Activated effector memory CD4-positive, alpha-beta T cell treated with Interleukin-2 at 50 U/mL for 16 hours (primary cell): ENCODE measurements at places on chromosomes 6 and 20.

GRCh38 chr6:144785056-144785455, 499.9 kb downstream of the UTRN start:
- DNase-seq = no peak

DNA sequence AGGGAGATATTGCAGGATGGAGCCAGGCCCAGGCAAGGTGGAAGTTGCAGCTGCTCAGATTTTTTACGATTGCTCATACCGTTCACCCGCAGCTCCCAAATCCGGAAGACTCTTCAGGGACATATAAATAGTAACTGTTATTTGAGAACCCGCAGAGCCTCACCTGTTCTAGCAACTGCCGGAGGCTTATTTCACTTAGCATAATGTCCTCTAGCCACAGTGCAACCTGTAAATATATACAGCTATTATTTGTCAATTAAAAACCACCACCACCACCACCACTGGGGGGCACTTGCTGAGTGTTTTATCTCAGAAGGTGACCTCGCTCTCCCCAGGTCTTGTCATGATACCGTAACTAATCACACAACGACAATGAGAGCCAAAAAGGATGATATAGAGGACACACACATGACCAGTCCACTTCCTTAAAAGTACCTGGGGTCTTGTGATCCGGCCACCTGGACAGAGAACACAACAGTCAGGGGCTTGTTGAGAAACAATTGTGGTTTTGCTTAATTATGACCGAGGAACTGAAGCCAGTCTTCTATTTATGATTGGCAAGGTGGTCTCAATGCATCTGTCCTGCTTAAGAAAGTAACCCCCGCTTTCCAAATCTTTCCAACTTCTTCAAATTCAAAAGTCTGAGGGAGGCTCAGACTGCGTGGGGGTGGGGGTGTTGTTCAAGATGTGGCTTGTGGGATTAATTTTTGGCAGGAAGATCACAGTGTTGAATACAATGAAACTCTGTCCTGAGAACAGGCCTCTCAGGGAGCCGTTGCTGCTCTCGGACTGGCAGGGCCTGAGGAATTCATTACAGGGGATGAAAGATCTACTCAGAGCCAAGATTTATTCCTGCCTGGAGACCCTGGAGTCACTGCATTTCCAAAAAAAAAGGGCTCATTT, 107.7 kb upstream of the PRND start:
- DNase-seq = peak; percentile 58

- DNase-seq = no peak
These were observed 132.1 kb downstream of the MRPL14 start for GRCh38 chr6:43995137-43995536.

- DNase-seq = no peak
These were observed 381.1 kb upstream of the ZFP64 start for GRCh38 chr20:52572687-52573086.

DNA sequence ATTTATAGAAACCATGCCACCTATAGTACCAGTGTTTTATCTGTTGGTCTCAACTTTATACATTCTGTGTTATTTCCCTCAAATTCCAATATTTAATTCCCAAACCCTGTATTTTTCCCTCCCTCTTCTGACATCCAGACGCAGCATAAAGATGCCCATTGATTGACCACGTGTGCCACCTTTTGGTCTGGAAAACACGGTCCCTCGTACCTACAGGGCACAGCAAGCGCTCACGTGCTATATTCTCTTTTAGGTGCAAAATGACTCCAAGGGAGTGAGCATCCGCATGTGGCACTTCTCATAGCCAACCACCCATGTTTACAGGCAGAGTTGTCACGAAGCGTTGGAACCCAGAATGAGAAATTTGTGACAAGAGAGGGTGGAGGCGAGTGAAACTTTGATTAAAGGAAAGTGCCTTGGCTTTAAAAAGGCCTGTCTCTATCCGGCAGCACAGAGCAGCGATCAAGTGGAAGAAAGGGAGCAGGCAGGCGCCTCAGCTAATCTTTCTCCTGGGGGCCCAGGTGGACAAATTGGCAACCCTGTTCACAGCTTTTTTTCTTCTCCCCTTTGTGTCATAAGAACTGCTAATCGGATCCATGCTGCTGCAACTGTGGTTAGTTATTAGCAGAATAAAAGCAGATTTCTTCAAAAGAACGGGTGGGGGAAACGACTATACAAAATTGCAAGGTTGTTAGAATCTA, 225.9 kb downstream of the TMEM242 start:
- DNase-seq = no peak

- DNase-seq = no peak
These were observed 61.0 kb downstream of the SNAI1 start for GRCh38 chr20:50043573-50044352.

DNA sequence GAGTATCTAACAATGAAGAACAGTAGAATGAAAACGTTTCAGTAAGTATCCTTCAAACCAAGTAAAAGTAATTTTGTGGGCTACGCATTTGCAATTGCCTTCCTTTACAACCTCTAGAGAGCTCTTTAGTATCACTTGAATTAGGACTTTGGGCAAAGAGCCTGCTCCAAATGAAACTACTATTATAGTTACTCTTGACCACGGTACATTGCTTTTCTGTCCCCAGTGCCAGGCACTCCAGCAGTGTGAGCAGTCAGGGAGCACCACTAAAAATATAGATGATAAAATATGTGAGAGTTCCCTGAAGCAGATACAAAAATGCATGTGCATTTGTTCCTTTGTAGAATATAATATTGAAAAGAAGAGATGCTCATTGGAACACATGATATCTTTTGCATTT, 450.1 kb upstream of the MANEA start:
- no peak for DNase-seq

DNA sequence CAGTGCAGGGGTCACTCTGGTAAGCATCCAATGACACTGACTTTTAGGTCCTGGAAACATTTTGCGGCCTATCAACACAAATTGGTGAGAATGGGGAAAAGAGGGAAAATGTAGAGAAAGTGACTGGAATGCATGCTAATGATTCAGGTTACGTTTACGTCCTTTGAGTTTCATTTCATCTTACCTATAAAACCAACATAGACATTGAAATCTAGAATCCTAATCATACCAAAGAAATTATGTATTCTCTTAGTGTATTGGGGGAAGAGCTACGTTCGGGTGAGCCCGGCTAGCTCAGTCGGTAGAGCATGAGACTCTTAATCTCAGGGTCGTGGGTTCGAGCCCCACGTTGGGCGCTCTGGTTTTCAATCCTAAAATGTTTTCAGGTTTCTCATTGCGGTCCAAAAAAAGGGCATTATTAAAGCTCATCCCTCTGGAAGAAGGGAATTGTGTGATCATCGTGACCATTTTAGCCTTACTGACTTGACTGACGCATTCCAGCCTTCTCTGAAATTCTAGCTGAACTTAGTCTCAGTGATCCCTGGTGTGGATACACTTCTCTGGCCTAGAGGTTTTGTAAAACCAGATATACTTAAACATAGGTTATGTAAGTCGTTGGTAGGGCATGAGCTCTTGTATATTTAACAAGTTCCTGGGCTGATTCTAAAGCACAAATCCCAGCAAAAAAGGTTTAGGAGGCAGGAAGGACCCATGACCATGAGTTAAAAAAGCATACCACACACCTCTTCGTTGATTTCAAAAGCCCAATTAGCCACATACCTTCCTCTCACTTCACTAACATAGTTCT, 18.3 kb downstream of the HMGN4 start:
- no peak for DNase-seq

- DNase-seq = no peak
These were observed 635.3 kb upstream of the FLRT3 start for GRCh38 chr20:14972690-14973089.

GRCh38 chr20:51098284-51098810, 75.4 kb upstream of the KCNG1 start:
- no peak for DNase-seq

DNA sequence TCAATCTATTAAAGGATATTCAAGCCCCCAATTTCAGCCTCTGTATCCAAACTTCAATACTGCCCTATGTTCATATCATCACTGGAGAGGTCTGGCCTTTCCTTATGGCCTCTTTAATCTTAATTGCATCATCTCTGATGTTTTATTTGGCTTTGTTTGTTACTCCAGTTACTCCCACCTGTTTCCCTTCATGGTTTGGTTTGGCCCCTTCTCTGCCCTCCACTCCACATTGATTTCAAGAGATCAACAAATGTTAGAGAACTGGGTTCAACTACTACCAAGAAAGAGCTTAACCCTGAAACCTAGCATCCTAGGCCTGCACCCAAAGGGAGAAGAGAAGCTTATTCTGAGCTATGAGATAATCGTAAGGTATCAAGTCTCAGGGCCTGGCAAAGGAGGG, 221.6 kb downstream of the LAMA2 start:
- DNase-seq = no peak

GRCh38 chr6:15690510-15690909, 27.7 kb upstream of the DTNBP1 start:
- no peak for DNase-seq

DNA sequence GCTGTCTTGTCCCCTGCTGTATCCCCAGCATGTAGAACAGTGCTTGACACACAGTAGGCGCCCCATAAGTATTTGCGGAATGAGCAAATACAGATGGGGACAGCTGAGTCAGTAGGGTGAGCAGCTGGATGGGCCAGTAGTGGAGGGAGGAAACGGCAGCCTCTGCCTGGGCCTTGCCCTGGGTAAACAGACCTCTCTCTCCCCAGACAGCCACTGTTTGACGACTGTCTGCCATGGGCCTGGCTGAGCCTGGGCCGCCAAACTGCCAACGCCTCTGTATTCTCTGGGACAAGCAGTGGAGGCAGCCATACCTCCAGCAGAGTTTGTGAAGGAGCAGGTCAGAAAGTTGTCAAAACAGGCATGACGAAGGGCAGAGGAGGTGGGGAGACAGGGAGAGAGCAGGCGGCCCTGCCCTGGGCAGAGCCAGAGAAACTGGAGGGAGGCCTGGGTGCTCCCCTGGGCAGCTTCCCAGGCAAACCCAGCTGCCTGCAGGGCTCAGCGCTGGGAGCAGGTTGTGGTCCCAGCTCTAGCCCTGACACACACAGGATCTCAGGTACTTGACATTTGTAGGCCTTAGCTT, 15.2 kb downstream of the HNF4A start:
- DNase-seq = no peak

DNA sequence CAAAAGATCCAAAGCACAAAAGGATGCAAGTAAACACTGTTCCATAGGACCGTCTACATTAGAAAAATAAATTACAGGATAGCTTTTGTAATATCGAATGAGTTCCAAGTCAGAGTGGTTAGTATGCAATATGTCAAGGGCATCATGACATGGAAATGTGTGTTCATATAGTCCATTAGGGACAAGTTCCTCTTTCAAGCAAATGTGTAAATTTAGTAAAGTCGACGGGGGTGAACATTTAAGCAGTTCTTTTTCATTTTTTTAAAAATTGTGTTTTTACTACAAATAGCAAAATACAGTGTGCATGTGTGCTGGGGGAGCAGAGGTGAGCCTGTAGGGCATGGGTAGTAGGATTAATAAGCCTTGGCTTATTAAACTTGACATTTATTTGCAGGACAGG, 359.0 kb downstream of the ESR1 start:
- DNase-seq = no peak

GRCh38 chr6:128124713-128125112, 223.9 kb upstream of the THEMIS start:
- DNase-seq = no peak

GRCh38 chr6:46221222-46221793, 50.5 kb upstream of the ENPP5 start:
- DNase-seq = no peak

GRCh38 chr6:150606168-150606591, 6.5 kb downstream of the PLEKHG1 start:
- DNase-seq = no peak

- no peak for DNase-seq
These were observed 62.2 kb upstream of the PLEKHG1 start for GRCh38 chr6:150537491-150537890.

- DNase-seq = no peak
These were observed 74.0 kb downstream of the ZDHHC14 start for GRCh38 chr6:157454762-157455714.

DNA sequence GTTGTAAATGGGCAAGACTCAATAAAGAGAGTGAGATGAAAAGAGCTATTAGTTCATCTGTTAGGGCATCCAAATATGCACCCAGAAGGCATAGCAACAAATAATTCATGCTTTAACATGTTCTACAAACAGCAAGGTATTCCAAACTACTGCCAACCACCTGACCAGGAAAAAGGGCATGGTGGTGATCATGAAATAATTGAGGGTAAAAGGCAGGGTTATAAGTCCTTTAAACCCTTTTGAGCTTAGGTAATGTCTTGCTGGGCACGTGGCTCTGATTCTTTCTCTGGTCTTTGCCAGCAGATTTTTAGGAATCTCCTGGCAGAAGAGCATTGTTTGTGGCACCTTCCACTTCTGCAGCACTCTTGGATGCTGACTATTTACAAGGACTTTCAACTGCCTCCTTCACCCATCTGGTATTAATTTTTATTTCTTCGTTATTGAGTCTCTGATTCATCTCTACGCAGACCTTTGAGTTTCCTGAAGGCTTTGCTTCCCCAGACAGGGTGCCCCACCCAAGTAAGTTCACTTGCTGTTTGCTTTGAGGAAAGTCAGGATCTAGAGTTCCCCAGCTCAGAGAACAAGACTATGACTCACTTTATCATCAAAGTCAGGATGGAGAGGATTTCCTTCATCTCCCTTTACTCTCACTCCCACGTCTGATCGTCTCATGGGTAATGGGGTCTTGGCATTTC, 83.4 kb upstream of the NEDD9 start:
- DNase-seq = no peak

DNA sequence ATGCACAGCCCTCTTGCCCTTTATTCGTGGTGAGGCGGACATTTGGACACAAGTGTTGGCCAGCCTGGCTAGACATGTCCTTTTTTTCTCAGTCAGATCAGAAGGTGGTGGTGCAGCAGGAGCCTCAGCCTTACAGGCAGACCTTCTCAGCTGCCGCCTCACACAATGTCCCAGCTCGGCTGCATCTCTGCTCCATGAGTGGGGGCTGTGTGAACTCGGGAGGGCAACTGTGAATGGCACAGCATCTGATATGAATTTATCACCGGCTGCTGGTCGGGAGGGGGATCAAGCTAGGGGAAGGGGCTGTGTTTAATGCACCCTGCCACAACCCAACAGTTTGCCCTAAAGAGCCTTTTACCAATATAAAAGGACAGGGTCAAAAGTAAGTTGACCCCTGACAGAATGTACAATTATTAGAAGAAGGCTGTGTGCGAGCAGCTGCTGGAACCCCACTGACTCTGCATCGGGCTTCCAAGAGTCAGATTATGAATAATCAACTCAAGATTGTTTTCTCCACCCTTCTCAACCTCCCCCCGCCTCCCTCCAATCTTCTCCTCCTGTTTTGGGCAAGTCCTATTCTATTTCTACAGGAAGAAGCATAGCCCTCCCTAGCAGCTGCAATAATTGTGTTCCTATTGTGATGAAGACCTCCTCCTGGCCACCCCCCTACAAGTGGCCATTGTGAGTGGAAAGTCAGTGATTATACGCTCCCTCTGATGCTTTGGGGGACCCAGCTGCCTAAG, 245.2 kb downstream of the PKHD1 start:
- no peak for DNase-seq
